ENCODE measurements at places on chromosomes 7 and 10.
A peak's percentile ranks its signal among the peaks of the same experiment; 100 is the strongest.

DNA sequence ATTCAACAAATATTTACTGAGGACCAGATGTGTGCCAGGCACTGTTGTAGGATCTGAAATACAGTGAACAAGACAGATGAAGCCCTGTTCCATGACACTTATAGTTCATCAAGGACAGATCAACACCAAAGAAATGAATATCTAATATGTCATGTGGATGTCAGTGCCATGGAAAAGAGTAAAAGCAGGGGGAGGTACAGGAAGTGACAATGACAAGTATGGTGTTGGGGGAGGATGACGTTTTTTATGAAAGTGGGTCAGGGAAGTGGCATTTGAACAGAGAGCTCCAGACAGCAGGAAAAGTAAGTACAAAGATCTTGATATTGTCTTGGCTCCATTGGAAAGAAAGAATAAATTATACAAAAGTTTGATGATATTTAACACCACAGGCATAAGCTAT is 7.0 kb upstream of the SFMBT2 start:
- H3K4me3 ChIP-seq = no peak overlapping the region
- H3K27me3 ChIP-seq = no peaks in the 10 kb centered on the region
- H3K27ac ChIP-seq = no peak overlapping the region
- H3K36me3 ChIP-seq = no peaks in the 10 kb centered on the region
- no peak for DNase-seq
- H3K4me1 ChIP-seq = no peaks in the 10 kb centered on the region

- H3K4me1 ChIP-seq = peaks cover 57% of the 10 kb centered on the region
- H3K4me3 ChIP-seq = no peak overlapping the region
- H3K36me3 ChIP-seq = no peaks in the 10 kb centered on the region
- H3K27me3 ChIP-seq = no peaks in the 10 kb centered on the region
Observed at GRCh38 chr10:62079885-62080559, 178.5 kb downstream of the ARID5B start.

DNA sequence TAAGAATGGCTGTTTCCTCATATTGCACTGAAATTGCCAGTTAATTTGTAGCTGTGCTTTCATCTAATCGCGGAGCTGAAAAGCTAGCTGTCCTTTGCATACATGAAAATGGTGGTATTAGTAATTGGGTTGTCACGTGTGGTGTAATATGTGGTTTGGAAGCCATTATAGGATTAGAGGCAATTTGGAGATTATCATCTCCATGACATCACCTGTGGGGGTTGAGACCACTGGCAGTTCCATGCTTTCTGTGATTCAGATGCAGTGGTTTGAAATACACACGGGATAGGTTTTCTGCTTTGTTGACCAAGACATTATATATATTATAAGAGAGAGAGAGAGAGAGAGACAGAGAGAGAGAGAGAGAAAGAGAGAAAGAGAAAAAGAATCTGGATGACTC is 180.8 kb downstream of the RAB11FIP2 start:
- no peaks in the 10 kb centered on the region for H3K4me1 ChIP-seq
- no peaks in the 10 kb centered on the region for H3K36me3 ChIP-seq
- no peak overlapping the region for H3K4me3 ChIP-seq

- peak overlapping the region; percentile 26 for H3K27ac ChIP-seq
- H3K27me3 ChIP-seq = no peaks in the 10 kb centered on the region
- no peak for DNase-seq
- H3K4me1 ChIP-seq = no peaks in the 10 kb centered on the region
- H3K4me3 ChIP-seq = no peak overlapping the region
Observed at GRCh38 chr10:97454330-97455036, 8.5 kb downstream of the ZDHHC16 start.
